NCI-H524 (cell line): ENCODE measurements at places on chromosomes 16 and 17.

GRCh38 chr16:88405216-88406060 is 22.7 kb downstream of the ZNF469 start:
- no peak for DNase-seq

DNA sequence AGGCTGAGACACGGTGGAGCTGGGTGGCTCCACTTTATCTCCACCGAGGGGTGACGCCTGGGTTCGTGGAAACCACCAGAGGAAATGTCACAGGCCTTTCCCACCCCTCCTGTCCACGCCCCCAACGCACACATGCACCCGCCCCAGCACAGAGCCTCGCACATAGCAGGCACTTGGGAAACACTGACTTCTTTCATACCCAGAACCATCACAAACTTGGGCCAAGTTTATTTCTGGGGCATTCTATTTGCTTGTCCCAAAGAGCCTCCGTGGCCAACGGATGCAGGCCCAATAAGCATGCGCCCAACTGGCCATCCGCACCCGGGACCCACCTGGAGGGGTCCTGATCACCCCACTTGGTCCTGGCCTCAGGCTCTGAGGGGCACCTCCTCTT is 3.3 kb downstream of the BCAR1 start:
- DNase-seq: no peak

GRCh38 chr16:89168381-89169189 is 3.0 kb upstream of the CDH15 start:
- DNase-seq: peak; percentile 60

DNA sequence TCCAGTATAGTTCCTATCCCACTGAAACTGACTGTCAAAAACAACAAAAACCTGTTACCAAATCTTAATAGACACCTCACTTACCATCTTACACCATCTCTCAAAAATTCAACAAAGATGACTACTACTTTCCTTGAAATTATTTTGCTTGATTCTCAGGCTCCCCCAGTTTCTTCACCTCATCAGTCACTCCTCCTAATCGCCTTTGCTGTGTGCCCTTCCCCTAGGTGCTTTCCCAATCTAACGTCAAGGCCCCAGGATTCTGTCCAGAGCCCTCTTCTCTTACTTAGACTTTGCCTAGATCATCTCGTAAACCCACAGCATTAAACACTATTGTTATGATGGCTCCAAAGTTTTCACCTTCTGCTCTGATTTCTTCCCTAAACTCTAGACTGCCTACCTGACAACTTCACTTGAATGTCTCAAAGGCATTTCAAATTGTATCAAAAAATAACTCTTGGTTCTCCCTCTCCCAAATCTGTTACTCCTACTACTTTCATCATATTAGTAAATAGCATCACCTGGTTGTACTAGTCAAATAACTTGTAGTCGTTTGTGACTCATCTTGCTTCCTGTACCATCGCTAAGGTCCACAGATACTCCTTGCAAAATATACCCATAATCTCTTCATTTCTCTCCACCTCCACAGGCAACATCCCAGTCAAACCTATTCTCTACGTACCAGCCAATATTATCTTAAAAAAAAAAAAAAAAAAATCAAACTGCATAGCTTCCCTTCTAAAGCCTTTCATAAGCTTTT is 18.0 kb downstream of the C16orf87 start:
- DNase-seq: no peak

GRCh38 chr17:29742210-29742513 is 119.5 kb upstream of the CORO6 start:
- DNase-seq: no peak

DNA sequence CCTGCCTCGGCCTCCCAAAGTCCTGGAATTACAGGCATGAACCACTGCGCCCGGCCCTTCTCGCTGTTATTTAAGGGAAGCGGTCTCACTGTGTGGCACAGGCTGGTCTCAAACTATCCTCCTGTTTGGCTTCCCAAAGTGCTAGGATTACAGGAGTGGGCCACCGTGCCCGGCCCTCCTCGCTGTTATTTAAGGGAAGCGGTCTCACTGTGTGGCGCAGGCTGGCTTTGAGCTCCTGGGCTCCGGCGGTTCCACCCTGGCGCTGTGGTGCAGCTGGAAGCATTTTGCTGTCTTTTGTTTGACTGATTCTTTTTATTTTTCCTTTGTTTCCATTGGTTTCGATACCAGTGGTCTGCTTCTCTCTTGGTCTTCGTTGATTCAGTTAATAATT is 40.7 kb downstream of the FOXK2 start:
- DNase-seq: no peak

- DNase-seq: no peak
Measured at GRCh38 chr17:7586673-7587419, 3.0 kb downstream of the SOX15 start.

DNA sequence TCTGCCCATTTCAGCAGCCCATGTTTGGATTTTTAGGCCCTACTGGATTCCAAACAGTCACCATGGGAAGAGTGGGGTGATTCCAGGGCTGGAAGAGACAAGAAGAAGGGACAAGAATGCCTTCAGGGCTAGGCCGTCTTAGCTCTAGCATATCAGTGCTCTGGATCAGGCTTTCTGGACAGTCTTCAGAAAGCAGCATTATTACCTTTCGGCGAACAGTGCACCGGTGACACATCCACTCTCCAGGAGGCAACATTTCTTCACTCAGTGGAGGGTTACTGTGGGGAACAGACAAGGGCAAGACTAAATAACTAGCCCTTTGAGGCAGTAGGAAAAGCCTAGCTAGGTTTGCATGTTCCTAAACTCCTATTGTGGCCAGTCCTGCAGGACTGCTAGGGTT is 23.9 kb upstream of the DHRS13 start:
- no peak for DNase-seq

GRCh38 chr16:82655072-82655714 is 28.4 kb downstream of the CDH13 start:
- DNase-seq: no peak

DNA sequence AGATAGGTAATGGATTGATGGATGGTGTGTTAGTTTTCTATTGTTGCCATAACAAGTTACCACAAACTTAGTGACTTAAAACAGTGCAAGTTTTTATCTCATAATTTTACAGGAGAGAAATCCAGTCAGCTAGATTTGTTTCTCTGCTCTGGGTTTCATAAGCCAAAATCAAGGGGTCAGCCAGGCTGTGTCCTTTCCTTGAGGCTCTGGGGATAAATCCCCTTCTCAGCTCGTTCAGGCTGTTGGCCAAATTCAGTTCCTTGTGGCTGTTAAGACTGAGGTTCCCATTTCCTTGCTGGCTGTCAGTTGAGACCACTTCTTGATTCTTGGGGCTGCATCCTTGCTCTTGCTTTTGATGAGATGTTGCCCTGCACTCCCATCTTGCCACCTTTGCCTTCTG is 204.9 kb upstream of the CDH13 start:
- no peak for DNase-seq

DNA sequence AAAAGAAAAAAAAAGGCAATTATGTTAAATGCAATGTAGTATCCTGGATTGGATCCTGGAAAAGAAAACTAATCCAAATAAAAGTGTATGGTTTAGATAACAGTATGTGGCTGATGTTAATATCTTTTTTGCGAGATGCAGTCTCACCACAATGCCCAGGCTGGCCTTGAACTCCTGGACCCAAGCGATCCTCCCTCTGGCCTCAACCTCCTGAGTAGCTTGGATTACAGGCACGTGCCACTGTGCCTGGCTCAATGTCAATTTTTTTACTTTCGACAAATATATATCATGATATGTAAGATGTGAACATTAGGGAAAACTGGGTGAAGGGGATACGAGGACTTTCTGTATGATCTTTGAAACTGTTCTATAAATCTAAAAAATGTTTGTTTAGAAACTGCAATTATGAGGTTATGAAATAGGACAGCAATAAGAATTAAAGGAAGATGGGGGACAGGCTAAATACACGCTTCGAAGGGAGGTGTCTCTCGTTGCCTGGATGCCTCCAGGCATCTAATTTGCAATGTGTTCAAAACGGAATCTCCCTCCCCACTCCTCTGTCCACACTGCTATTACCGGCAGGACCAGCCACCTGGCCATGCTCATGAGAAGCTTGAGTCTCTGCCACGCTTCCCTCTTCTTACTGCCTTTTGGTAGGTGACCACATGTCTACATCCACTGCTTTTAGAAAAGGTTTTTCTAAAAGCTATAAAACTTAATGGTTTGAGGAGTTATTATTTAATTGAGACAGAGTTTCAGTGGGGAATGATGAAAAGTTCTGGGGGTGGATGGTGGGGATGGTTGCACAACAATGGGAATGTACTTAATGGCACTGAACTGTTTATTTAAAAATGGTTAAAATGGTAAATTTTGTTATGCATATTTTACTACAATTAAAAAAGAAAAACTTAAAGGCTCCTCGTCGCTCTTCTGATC is 15.2 kb downstream of the UBE2O start:
- no peak for DNase-seq

DNA sequence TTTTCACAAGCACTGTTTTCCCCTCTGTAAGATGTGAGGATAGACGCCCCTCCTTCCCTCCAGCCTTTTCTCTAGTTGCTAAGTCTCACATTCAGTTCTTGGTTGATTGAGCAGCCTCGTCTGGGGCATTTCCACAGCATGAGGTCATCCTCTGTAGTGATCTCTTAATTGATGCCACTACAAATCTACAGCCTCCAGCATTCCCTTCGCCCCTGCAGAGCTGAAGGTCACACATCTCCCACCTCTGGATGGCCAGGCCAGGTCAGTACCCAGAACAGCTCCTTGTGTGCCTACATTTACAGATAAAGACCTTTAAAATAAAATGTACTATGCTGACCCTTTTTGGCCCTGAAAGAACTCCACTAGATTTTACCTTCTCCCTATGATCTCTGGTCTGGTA is 32.5 kb upstream of the CDH11 start:
- no peak for DNase-seq

DNA sequence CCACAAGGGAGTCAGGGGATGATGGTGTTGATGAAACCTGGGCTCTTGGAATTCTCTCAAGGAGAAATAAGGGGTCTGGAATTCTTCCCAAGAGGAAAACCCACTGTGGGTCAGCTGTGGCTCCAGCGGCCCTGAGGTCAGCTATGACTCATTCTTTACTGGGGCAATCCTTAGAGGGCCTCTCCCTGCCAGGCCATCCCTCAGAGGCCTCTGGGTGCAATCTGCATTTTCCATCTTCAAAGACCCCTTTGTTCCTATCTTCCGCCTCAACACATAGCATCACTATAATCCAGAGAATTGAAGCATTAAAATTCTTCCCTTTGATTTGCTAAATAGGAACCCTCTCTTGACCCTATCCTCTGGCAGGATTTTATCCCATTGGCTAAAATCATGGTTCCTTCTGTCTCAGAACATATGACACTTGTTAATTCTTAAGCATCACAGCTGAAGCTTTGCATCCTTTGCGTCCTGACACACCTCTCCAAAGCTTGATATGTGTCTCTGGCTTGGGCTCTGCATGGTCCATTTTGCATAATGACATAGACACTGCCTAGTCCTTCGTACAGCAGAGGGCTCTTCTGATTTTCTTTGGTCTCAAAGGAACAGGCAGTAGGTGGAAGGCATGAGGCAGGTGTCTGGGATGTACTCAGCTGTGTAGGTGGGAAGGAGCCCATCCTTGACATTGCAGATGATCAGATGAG is 4.4 kb upstream of the KRT37 start:
- DNase-seq: no peak

- no peak for DNase-seq
Measured at GRCh38 chr17:49378311-49378710, 16.3 kb upstream of the ZNF652 start.

DNA sequence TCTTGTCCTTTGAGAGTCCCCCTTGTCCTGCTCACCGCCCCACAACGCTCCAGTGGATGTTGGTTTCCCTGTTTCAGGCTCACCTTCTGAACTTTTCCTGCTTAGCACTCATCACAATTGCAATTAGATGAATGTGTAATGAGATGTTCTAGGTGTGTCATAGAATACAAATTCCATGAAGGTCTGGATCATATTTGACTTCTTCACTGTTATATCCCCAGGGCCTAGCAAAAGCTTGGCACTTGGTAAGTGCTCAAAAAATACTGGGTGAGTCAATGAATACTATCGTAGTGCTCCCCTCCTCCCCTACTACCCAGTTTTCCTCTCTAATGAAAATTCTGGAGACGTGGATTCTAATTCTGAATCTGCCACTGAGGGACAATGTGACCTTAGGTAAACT is 33.1 kb downstream of the DNAH3 start:
- no peak for DNase-seq

DNA sequence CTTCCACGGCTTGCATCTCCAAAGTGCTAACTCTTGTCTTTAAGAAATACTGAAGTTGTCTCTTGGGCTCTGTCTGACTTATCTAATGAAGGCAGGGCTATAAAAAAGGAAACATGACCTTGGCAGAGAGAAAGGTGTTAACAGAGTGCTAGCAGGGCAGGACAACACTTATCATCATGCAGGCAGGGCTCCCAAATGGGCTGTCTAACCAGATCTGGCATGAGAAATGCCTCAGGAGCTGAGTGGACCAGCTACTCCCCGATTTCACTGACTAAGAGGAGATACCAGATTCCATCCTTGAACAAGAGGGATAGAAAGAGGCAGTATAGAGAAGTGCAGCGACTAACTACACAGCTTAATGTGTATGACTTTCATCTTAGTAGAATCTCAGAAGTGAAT is 32.6 kb downstream of the PMP22 start:
- DNase-seq: no peak

GRCh38 chr17:41480136-41480535 is 815 bp downstream of the KRT35 start:
- DNase-seq: no peak

DNA sequence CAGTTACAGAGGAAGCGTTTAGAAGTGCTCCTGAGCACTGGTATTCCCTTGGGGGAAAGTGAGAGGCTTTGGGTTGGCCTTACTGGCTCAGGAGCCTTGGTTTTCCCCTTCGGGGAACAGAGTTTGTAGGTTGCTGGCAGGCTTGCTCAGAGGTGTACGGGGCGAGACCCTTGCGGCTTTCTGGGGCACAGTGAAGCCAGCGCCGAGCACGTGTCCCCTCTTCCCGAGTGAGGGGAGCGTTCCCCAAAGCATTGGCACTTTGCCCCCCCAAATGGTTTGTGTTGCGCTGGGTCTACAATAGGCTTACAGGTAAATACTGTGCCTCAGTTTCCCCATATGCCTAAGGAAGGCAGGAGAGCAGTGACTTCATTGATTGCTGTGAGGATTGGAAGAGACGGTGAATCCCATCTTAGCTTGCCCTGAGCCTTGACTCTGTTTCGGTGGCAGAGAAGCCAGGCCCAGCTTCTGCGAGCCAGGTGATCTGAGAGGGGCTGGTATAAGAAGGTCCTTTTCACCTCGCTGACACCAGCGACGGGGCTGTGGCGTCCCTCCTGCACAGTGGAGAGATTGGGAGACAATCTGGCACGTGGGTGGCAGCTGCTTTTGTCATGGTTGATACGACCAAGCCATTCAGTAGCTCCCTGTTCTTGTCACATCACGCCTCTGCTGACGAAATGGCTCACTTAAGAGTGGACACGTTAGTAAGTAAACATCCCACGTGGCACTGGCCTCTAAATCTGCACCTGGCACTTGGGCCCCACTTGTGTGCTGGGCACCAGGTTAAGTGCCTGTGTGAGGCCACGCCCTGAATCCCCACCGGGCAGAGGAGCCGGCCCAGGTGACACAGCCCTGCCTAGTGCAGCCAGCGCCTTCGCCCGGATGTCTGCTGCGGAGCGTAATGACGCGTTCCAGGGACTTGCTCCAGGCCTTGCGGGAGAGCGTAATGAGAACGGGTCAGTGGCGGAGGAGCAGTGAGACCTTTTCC is 55.0 kb downstream of the MEAK7 start:
- DNase-seq: no peak
